Esophagus squamous epithelium (tissue), 5 donors: ENCODE measurements at places on chromosomes 5 and 9.

DNA sequence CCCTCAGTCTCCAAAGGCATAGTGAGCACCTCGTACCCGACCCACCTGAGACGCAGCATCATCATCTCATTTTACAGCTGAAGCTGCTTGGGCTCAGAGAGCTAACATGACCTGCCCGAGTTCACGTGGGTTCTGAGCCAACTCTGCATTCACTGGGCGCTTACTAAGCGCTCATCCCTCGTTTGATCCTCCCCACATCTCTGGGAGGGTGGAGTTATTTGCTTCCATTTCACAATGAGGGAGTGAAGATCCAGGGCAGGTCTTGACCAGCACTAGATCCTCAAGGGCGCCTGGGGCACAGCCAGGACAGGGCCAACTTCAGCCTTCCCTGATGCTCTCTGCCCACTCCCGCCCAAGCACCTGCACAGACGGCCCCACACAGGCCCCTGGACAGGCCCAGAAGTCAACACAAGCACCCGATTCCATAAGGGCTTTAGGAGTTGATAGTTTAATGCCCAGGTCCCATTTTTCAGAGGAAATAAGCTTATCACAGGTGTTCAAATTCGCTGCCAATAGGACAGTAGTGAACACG lies 80.8 kb downstream of the HRH2 start:
- DNase-seq: no peak

DNA sequence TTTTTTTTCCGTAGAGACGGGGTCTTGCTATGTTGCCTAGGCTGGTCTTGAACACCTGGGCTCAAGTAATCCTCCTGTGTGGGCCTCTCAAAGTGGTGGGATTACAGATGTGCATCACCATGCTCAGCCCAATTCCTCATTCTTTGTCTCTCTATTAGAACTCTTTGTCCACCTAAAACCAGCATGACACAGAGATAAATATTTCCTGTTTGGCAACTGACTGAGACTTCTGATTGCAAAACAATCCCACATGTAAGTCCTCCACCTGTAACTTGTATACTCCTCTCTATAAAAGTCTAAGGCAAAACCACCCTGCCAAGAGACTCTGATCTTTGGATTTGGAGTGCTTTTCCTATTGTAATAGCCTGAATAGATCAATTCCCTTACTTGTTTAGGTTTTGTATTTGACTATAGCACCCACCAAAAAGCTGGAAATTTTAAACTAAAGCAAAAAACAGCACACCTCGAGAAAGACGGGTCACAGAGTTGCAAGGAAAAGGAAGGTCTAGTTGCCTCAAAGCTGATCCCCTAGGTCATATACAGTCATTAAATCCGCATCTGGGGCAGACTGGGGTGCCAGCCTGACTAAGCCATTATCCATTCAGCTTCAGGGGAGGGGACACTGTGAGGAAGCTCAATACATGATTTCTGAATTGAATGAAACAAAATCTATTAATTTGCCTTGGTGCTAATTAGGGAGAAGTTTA lies 13.5 kb upstream of the KIF27 start:
- DNase-seq: no peak

DNA sequence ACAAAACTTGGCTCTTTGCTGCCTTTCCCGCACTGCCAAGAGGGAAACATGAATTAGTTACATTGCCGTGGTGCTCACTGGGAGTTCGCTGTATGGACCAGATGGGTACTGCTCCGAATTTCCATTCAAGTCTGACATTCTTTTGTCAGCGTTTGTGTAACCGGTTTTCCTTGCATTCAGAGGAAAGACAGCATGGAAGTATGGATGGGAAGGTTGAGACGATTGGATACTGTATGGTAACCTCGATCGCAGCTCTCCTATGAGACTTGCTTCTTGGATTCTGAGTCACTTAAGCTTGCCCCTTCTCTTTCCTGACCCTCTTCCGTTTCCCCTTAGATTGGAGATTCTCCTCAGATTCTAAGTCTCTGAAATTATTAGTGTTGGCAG lies 625 bp upstream of the UBLCP1 start:
- no peak for DNase-seq

- no peak for DNase-seq
These were observed 16.3 kb upstream of the IGFBPL1 start for GRCh38 chr9:38440516-38440915.

- no peak for DNase-seq
These were observed 81.9 kb upstream of the ADAMTS2 start for GRCh38 chr5:179427032-179427675.

DNA sequence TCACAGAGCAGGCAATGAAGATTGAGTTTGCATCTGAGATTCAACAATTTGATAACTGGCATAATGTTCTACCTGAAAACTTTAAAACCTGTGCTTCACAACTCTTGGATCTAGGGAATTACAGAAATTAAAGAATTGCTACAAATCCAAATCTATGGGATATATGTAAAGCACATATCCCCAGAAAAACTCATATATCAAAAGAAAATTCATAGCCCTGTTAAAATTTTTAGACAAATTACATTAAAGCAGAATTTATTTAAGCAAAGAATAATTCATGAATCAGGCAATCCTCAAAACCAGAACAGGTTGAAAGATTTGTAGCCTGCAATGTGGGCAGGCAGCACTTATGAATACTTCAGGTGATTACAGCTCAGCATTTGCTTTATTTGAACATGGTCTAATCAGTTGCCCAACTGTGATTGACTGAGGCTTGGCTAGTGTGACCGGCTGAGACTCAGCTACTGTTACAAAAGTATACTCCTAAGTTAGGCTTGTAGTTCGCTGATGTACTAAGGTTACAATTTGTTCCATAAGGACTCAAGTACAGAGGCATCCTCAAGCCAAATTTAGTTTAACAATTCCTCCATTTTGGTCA lies 10.3 kb upstream of the UBTD2 start:
- DNase-seq: no peak

GRCh38 chr9:69805962-69806515 lies 14.6 kb upstream of the CFAP95 start:
- DNase-seq: no peak

DNA sequence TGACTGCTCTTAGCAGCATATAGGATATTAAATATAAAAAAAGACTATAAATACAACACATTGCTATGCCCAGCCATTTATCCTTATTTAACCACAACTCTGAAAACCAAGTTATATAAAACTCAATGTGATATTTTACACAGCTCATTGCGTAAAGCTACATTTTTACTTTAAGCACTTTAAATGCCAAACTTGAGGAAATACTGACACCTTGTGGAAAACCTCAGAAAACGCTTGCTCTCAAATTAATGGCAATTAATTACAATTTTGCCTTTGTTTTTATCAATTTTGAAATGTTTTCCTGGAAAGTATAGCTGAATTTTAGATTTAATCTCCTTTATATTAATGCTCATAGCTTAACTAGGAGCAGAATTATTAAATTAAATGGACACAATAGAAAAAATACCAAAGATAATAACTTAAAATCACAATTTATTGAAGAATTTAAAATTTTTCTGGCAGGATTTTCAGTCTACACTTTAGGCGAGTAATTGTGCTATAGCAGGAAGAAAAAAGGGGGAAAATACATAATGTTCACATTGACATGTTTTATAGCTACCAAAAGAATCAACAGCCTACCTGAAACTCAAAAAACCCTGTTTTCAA lies 25.2 kb upstream of the PLAC8L1 start:
- DNase-seq: no peak

GRCh38 chr9:87619346-87619745 lies 106.6 kb upstream of the CTSL start:
- DNase-seq: no peak

GRCh38 chr5:172956936-172957335 lies 2.3 kb upstream of the RPL26L1 start:
- no peak for DNase-seq

DNA sequence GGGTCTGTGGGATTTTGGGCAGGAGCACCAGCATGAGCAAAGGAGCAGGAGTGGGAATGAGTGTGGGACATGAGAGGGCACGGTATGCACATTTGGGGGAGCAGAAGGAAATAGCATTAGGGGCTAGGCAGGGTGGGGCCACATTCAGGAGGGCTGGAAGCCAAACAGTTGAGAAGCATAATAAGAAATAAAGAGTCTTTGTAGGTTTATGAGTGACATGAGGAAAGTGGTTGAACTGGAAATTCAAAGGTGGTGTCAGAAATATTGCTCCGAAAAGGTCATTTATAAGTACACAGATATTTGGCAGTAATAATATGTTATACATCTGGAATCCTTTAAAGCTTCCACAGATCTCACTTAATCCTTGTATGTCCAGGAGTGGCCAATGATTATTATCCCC lies 26.4 kb downstream of the ARHGEF28 start:
- no peak for DNase-seq

- no peak for DNase-seq
These were observed 19.0 kb downstream of the FBXW5 start for GRCh38 chr9:136925414-136926153.

GRCh38 chr5:40165789-40166728 lies 513.7 kb upstream of the PTGER4 start:
- DNase-seq: no peak

DNA sequence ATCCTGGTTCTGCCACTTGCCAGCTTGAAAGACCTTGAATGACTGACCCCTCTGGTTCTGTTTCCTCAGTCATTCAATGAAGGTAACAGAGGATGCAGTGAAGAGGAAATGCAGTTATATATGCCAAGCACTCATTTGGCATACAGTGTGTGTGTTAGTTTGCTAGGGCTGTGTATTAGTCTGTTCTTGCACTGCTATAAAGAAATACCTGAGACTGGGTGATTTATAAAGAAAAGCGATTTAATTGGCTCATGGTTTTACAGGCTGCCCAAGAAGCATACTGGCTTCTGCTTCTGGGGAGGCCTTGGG lies 8.6 kb upstream of the WHRN start:
- DNase-seq: no peak

GRCh38 chr9:124248960-124249359 lies 8.8 kb upstream of the NEK6 start:
- DNase-seq: no peak

GRCh38 chr5:73943397-73943796 lies 317.4 kb downstream of the ARHGEF28 start:
- DNase-seq: no peak

DNA sequence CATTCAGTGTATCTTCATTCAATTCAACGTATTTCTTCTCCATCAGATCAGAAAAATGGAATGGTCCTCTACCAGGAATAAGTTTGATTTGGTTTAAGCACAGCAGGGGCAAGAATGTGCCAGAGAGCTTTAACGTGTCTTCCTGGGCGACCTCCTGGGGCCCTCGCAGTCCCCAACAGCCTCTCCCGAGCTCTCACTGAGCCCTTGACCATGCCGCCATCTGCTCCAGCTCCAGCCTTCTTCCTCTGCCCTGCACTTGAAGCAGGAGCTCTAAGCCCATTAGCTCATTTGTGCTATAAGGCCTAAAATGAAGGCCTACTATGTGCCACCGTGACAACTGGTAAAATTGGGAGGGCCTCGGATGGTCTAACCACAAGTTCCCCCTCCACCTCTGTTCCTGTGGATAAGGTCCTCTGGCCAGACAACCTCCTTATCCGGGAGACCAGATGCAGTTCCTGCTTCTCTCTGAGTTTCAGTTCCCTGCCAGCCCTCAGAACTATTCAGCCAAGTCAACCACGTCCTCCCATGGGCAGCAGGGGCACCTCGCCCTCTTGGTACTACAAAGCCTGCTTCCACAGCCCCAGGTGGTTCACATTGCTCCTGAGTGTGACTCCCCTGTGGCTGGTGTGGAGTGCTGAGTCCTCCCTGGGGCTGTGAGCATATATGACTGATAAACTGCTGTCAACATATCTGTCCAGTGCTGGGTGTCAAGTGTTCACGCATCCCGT lies 35.8 kb downstream of the C5orf15 start:
- no peak for DNase-seq

DNA sequence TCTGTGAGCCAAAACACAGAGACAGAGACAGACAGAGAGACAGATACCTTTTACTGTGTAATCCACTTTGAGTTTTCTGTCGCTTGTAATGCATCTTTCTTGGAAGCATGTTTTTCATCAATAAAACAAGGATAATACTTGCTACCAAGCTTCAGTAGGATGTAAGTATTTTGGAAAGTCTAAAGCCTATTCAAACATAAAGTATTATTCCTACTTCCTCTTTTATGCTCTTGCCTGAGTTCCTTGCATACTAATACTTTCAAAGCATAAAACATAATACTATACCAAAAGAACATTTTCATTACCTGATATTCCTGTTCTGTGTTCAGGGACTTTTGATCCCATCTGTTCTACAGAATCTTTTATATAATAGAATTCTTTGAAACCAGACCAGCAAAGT lies 64.5 kb upstream of the SLC30A5 start:
- DNase-seq: no peak

DNA sequence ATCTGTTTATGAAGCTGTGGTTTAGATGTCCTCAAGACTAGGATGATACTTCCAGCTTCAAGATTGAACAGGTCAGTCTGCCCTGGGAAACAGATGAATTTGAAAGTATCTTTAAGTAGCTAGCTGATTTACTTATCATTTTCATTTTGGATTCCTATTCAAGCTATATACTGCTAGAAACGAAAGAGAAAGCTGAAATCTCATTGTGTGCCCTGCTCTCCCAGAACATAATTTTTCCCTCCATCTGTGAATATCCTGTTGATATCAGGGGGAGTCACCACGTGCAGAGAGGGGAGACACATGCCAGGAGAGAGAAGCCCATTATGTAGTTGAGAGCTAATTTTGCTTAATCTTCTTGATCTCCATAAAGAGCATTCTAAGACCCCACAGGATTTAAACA lies 439.1 kb downstream of the NR2F1-AS1 start:
- no peak for DNase-seq

DNA sequence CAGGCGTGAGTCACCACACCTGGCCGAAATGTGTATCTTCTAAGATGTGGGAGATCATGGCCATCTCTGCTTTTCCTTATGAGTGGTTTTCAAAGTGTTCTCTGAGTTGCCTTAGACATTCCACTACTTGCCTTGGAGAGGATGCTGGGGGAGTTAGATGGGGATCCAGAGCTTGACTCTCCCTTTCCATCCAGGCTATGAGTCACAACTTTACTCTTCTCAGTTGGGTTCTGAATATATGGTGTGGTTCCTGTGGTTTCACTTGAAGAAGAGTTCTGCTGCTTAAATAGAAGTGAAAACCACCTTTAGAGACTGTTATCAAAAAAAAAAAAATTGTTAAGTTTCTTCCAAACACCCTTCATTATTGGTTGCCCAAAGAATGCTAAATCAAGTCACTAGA lies 217.6 kb downstream of the ZNF608 start:
- no peak for DNase-seq

GRCh38 chr9:5690278-5690677 lies 61.4 kb downstream of the RIC1 start:
- no peak for DNase-seq
